Activated T-cell treated with anti-CD3 and anti-CD28 coated beads, Interleukin-2, amount 50 U/mL, for 4 hours (primary cell): ENCODE measurements at places on chromosomes 11 and 22. TPM values are rescaled to one million over a fixed set of nuclear protein-coding genes. Genes with fewer than 3 reads are reported as not detected.
A peak's percentile ranks its signal among the peaks of the same experiment; 100 is the strongest.

OR56A3 gene
- not detected for total RNA-seq

CNTN5 gene
- total RNA-seq: not detected

RASD2 gene
- 0.13 TPM for total RNA-seq

DNA sequence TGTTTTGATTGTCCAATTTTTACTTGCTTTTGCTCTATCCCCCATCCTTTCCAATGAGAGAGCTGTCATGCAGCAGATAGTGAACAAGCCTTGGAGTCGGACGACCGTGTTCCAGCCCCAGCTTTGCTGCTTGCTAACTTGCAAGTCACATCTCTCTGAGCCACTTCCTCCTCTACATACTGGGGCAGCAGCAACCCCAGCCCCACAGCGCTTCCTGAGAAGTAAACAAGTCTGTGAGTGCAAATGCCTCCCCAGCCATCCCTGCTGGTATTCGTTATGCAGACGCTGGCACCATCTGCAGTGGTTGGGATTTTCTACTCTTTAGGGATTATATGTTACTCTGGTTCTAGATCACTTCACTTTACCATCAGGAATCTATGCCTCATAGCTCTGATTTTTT is 35.0 kb downstream of the TPBGL start:
- DNase-seq: peak; percentile 59

DNA sequence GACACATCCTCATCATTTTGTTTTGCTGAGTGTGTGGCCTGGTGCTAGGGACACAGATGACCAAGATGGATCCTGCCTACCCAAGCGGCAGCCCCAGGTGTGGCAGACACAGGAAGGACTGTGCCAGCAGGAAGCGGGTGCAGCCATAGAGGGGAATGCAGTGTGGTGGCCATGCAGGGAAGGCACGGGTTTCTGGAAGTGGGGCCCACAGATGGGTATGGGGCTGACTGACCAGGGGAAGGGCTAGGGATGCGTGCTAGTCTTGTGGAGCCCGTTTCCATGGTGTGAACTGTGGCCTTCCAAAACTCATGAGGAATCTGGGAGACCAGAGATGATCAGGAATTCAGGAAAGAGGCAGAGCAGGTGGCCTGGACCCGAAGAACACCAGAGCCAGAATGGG is 33.5 kb downstream of the YPEL1 start:
- no peak for DNase-seq

DNA sequence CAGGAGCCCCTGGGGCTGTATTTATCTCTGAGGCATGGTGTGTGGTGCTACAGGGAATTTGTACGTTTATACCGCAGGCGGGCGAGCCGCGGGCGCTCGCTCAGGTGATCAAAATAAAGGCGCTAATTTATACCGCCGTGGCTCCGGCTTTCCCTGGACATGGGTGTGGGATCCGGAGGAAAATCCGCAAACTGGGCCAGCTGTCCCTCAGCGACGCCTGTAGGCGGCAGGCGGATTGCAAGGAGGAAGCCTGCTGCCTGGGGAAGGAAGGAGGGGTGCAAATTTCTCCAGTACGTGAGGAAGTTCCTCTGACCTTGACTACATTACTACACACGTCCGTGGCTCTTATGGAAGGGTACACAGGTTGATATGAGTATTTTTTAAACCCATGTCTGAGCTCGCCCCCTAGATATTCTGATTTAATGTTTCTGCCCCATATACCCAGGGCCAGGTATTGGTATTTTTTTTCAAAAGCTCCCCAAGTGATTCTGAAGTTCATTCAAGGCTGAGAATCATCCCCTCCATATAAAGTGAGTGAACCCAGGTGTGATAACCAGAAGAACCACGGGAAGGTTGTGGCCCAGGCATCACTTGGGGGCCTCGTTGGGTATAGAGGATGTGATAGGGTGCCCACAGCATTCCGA is 2.8 kb downstream of the MYOD1 start:
- no peak for DNase-seq

CNGA4 gene
- total RNA-seq: not detected

DNA sequence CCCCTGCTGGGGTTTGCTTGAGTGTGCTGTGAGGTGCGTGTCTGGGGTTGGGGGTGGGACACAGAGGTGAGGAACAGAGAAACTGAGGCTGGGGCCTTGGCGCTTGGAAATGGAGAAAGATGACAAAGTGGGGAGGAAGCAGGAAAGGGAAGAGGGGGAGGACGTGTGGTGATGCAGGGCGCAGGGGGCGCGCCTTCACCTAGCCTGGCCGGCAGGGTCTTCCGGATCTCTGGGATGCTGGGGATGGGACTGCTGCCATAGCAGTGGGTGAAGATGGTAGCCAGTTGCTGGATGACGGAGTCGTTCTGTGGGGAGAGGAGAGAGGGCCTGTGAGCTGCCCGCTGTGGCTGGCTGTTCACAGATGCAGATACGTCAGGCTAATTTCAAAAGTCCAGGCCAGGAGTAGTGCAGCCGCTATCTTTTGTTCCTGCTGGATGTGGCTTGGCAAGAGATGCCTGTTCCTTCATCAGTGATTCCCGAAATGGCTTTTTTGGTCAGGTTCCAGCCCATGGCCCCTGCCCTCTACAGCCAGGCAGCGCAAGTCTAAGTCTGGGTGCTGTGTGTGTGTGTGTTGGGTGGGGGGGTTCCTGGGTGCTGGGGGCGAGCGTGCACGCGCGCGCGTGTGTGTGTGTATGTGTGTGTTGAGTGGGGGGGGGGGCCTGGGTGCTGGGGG is 54.8 kb downstream of the NAT10 start:
- no peak for DNase-seq

DNA sequence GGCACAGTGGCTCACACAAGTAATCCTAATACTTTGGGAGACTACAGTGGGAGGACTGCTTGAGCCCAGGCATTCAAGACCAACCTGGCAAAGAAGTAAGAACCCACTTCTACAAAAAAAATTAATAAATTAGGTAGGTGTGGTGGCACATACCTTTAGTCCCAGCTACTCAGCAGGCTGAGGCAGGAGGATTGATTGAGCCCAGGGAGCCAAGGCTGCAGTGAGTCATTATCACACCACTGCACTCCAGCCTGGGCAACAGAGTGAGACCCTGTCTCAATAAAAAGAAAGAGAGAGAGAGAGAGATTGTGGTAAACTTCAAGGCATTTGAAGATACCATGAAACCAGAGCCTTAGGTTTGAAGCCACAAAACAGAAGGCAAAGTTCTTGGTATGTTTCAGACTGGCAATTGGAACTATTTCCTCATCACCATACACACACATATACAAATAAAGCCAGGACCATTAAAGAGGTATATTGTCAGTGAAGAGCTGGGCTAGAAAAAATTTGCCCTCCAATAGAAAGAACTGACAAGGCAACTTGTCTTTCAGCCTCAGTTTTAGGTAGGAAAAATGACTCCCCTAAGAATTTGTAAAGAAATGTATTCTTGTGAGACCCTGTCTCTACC is 24.6 kb upstream of the B3GNT6 start:
- DNase-seq: no peak

MUC6 gene
- not detected for total RNA-seq

DNA sequence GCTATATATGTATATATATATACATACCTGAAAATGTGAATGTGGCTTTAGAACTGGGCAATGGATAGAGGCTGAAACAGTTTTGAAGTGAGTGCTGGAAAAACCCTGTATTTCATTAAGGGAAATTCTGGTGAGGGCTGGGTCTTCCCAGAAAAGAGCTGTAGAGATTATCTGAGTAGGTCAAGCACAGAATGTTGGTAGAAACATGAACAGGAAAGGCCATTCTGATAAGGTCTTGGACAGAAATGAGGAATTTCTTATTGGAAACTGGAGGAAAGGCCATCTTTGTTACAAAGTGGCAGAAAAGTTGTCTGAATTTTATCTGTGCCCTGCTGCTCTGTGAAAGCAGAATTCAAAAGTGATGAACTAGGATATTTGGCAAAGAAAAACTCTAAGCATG is 25.4 kb downstream of the RTL6 start:
- no peak for DNase-seq

CHRM4 gene
- total RNA-seq: 0.25 TPM

- DNase-seq: no peak
Measured at GRCh38 chr11:27660171-27660570, 40.1 kb downstream of the BDNF start.

- DNase-seq: peak; percentile 75
Measured at GRCh38 chr22:38758276-38758945, 2.6 kb upstream of the SUN2 start.

- no peak for DNase-seq
Measured at GRCh38 chr11:37451903-37452302, 853.9 kb upstream of the RAG2 start.

DNA sequence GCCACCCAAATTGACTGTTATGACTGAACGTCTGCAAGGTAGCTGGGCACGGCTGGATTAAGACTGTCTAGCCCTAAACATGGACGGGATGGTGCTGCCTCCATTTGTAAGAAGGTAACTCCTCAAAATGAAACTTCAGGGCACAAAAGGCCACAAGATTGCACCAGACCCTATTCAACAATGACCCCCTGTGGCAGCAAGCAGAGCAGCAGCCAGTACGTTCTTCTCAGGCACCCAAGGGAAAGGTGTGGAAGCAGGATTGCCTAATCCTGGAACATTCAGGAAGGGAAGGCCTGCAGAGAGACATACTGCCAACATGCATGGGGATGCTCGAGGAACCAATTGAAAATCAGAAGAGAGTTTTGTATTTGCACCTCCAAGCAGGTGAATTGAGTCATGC is 4.5 kb upstream of the TBX10 start:
- DNase-seq: no peak

- DNase-seq: no peak
Measured at GRCh38 chr22:48808038-48808960, 1019.4 kb downstream of the BRD1 start.

- DNase-seq: no peak
Measured at GRCh38 chr11:123111465-123111864, 49.5 kb upstream of the HSPA8 start.

DNA sequence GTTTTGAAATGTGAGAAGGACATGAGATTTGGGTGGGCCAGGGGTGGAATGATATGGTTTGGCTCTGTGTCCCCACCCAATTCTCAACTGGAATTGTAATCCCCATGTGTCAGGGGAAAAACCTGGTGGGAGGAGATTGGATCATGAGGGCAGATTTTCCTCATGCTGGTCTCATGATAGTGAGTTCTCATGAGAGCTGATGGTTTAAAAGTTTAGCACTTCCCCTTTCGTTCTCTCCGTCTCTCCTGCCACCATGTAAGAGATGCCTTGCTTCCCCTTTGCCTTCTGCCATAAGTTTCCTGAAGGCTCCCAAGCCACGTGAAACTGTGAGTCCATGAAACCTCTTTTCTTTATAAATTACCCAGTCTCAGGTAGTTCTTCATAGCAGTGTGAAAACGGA is 113.5 kb downstream of the FCHSD2 start:
- DNase-seq: no peak

DNA sequence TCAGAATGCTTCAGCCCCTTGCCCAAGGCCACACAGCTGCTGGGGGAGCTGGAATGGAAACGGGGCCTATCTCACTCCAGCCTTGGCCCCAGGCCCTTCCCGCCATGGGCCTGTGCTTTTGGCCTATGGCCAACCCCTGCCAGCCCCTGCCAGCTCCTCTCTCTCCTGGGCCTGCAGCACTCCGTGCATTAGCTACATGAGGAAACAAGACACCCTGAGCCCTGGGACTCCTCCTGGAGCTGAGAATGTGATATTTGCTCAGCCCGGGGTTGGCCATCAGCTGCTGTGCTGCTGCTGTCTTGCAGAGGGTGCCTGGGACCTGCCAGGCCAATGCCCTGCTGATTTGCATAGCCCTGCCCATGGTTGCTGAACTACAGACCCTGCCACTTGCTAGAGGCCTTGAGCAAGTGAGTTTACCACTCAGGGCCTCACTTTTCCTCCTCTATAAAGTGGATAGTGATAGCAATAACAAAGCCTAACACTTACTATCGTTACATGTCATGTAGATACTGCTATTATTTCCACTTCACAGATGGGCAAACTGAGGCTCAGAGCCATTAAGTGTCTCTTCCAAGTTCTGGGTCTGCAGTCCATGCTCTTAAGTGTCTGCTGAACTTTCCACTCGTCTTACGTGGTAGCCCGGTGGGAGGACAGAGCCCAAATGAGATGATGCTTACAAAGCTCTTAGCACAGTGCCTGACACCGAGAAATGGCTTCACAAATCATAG is 99.6 kb downstream of the KIAA1671 start:
- no peak for DNase-seq

OR5P2 gene
- total RNA-seq: not detected

GAS2L1 gene
- total RNA-seq: 0.90 TPM

- no peak for DNase-seq
Measured at GRCh38 chr11:46899501-46900025, 18.8 kb downstream of the LRP4 start.

FADD gene
- 38.6 TPM for total RNA-seq

C2CD3 gene
- 29.8 TPM for total RNA-seq

DNA sequence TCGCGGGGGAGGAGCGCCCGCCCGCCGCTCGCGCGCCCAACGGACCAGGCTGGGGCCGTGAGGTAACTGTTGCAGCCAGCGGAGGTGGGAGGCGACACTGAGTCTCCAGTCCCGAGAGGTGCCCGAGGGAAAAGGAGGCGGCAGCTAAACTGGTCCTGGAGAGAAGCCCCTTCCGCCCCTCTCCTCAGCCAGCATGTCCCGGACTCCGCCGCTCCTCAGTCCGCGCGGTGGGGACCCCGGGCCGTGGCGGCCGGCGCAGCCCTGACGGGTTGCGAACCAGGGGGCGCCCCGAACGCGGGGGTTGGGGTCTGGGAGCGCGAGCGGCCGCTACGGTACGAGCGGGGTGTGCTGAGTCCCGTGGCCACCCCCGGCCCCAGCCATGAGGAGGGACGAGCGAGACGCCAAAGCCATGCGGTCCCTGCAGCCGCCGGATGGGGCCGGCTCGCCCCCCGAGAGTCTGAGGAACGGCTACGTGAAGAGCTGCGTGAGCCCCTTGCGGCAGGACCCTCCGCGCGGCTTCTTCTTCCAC is at the start of gene PDE3B:
Gene PDE3B, plus strand, starts transcription at position 108 of the 529 bp plus-strand sequence. Its CDS starts 272 bp downstream, at position 380.
- DNase-seq: peak; percentile 63

GRCh38 chr11:129075757-129076156 is 116.4 kb downstream of the ARHGAP32 start:
- DNase-seq: no peak

DNA sequence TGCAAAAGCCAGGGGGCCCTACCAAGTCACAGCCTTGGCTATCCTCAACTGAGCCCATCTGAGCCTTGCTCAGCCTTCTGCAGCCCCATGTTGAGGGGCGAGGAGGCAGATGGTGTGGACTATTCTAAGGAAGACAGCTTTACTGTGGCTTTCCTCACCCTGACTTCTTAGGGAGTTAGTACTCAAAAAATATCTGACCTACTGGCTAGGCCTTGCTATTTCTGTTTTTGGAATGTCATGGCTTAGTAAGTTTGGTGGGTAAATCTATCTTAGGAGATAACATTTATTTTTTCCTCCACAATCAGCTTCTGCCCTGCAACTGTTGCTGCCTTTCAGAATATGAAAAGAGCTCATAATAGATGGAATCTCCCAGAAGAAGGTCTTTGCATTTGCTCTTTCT is 80.9 kb downstream of the LDLRAD3 start:
- no peak for DNase-seq

DNA sequence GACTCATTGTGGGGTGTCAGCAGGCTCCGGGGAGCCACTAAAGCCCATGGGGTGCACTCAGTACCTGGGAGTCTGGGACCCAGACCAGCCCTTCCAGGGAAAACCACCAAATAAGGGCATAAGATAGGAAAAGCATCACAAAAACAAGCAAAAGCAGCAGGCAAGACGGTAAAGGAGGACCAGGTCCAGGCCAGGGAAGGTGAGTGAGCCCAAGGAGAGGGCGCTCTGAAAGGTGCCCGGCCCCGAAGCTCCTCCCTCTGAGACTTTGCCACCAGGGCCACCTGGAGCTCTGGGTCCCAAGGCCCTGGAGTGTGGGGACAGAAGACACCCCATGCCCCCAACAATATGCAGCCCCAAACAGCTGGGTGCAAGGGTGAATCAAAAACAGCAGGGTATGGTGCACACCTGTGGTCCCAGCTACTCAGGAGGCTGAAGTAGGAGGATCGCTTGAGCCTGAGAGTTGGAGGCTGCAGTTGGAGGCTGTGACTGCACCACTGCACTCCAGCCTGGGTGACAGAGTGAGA is 5.2 kb upstream of the IL17REL start:
- DNase-seq: no peak
